ENCODE measurements at places on chromosomes 5 and 9. TPM values are rescaled to one million over a fixed set of nuclear protein-coding genes. Genes with fewer than 3 reads are reported as not detected.

The DND1 gene
- 0.18 TPM for polyA plus RNA-seq

The PCDHGC4 gene
- 1.0 TPM for polyA plus RNA-seq

The ADAMTS19 gene
- 2.9 TPM for polyA plus RNA-seq

The PCDHA5 gene
- 0.62 TPM for polyA plus RNA-seq

The QRFP gene
- polyA plus RNA-seq = not detected

The CCL27 gene
- not detected for polyA plus RNA-seq

The FRRS1L gene
- 10.9 TPM for polyA plus RNA-seq

The HACD4 gene
- polyA plus RNA-seq = 1.7 TPM

The P4HA2 gene
- 12.6 TPM for polyA plus RNA-seq

The CBY3 gene
- not detected for polyA plus RNA-seq

The BAG1 gene
- polyA plus RNA-seq = 94.2 TPM

The ARHGEF37 gene
- 1.8 TPM for polyA plus RNA-seq

The GLRA1 gene
- 0.40 TPM for polyA plus RNA-seq

The LOX gene
- polyA plus RNA-seq = 2.5 TPM

The EFNA5 gene
- 1.4 TPM for polyA plus RNA-seq

The ADCY2 gene
- polyA plus RNA-seq = 1.3 TPM

The VLDLR gene
- polyA plus RNA-seq = 27.0 TPM

The TXNDC8 gene
- polyA plus RNA-seq = not detected

The C7 gene
- polyA plus RNA-seq = 1,201 TPM

The PAX5 gene
- polyA plus RNA-seq = 0.07 TPM

The TEX48 gene
- not detected for polyA plus RNA-seq

The ALDH1A1 gene
- 92.7 TPM for polyA plus RNA-seq

The PPP2R2B gene
- polyA plus RNA-seq = 6.8 TPM

The C9orf50 gene
- 0.74 TPM for polyA plus RNA-seq

The GRK6 gene
- polyA plus RNA-seq = 15.3 TPM

The FAT2 gene
- polyA plus RNA-seq = under 0.01 TPM

The RANBP17 gene
- 16.9 TPM for polyA plus RNA-seq

The PFN3 gene
- polyA plus RNA-seq = not detected

The FAM151B gene
- 3.3 TPM for polyA plus RNA-seq

The PCDHA4 gene
- polyA plus RNA-seq = 0.08 TPM

The BARHL1 gene
- not detected for polyA plus RNA-seq

The MAN2A1 gene
- polyA plus RNA-seq = 11.7 TPM
